ENCODE measurements at places on chromosomes 16 and 17.

DNA sequence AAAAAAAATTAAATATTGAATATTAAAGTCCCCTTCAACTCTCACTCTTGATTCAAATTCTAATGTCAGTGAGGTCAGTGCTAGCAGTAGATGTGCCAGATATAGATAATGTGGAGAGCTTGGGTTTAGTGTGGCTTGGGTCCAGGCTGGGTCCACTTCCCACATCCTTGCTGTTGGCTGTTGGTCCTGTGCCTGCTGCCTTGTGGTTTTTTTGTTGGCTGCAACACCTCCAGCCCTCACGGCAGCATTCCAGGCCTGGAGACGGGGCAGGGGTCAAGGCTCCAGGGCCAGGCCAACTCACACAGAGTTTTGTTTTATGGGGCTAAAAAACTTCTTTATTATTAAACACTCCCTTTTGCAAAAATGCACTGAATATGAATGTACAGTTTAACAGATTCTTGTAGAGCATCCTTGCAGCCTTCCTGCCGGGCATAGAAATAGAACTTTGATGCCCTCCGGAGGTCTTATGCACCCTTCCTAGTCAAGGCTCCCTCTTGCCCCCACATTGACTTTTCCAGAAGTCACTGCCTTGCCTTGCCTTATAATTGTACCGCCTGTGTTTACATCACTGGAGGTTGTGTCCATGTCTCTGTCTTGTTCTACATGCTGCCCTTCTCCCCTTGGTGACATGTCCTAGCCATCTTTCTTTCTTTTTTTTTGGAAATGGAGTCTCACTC, 25.5 kb upstream of the MYO15B start:
- DNase-seq = no peak

- no peak for DNase-seq
Observed at GRCh38 chr17:77498791-77499698, 358.3 kb downstream of the SEC14L1 start.

DNA sequence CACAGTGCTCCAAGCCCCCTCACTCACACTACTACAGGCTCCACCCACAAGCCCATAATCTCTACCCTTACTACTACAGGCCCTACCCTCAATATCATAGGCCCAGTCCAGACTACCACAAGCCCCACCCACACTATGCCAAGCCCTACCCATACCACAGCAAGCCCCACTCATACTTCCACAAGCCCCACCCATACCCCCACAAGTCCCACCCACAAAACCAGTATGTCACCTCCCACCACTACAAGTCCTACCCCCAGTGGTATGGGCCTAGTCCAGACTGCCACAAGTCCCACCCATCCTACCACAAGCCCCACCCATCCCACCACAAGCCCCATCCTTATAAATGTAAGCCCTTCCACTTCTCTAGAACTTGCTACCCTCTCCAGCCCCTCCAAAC, 13.8 kb downstream of the RIPOR1 start:
- no peak for DNase-seq

- DNase-seq = no peak
Observed at GRCh38 chr16:71672125-71672524, 46.1 kb downstream of the MARVELD3 start.

- DNase-seq = no peak
Observed at GRCh38 chr17:37750768-37751475, 6.1 kb upstream of the HNF1B start.

DNA sequence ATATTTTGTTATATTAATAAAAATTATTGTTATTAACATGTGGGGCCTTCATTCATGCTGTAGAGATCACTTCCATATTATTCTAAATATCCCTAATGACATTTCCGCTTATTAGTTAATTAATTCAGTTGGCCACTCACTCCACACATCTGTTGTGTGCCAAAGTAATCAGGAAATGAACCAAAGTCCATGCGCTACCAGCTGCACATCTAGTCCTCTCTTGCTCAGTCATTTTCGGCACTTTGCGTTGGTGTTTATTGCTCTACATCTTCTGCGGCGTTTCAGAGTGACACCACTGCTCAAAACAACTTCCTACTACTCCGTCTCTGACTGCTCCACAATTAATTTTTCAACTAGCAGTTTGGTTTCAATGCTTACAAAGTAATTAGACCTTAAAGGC, 101.4 kb upstream of the ZFHX3 start:
- no peak for DNase-seq

All from stimulated activated CD8-positive, alpha-beta memory T cell treated with anti-CD3 and anti-CD28 coated beads, Interleukin-4, amount 100 ng/mL, for 1 hour (primary cell).